ENCODE measurements at places on chromosomes 12 and 14. TPM values are rescaled to one million over a fixed set of nuclear protein-coding genes. Genes with fewer than 3 reads are reported as not detected.

- DNase-seq = no peak
Observed at GRCh38 chr14:84804895-84805294, 725.0 kb upstream of the FLRT2 start.

DNA sequence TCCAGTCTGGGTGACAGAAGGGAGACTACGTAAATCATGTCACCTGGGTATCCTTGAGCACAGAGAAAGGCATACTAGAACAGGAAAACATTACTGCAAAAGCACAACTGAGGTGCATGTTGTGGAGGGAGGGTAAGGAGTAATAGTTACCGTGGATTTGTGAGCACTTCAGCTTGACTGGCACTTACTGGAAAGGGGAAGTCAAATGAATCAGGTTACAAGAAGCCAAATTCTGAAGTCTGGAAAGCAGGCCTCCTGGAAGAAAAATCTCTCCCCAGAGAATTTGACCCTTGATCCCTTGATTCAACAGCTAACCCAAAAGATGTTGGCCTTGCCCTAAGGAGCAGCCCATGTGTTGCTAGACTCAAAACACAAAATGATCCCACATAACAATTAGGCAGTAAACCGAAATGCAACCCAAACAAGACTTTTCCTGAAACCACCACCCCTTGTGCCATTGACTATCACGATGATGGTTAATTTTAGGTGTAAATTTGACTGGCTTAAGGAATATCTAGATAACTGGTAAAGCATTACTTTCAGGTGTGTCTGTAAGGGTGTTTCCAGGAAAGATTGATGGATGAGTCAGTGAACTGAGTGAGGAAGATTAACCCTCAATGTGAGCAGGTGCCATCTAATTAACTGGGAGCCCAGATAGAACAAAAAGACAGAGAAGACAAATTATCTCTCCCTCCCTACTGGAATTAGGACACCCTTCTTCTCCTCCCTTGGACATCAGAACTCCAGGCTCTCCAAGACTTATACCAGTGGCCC, 108.8 kb downstream of the SLC25A21 start:
- no peak for DNase-seq

DNA sequence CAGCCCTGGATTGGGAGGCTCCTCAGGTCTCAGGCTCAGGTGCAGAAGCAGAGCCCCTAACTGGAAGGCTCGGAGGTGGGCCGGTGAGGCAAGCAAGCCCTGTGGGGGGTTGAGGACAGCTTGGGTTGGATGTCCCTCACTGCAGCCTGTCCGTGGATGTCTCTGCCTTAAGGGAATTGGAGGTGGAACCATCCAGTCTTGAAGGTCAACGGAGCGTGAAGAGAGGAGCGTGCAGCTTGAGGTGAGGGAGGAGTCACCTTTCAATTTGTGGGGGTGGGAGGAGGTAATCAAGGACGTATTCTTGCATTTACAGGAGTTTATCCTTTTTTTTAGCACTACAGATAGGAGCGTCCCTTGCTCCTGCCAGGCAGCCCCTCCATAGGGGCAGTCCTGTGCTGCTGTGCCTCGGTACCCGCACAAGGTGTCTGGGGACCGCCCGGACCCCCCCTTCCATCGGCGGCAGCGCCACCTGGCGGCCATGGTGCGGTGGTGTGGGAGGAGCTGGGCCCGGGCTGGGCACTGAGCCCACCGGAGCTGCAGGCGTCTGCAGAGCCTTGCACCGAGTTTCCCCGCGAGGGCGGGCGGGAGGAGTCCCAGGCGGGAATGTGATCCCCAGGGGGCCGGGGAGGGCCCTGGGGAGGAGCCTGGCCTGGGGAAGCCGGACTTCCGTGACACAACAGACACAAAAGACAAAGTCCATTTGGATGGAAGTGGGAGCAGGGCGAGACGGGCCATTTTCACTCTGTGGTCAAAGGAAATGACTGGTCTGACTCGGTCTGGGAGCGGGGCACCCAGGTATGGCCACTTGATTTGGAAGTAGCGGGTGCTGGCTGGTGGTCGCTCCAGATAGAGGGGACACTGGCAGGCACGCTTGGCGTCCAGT, 864 bp downstream of the DNAJC22 start:
- DNase-seq = peak; percentile 80

DNA sequence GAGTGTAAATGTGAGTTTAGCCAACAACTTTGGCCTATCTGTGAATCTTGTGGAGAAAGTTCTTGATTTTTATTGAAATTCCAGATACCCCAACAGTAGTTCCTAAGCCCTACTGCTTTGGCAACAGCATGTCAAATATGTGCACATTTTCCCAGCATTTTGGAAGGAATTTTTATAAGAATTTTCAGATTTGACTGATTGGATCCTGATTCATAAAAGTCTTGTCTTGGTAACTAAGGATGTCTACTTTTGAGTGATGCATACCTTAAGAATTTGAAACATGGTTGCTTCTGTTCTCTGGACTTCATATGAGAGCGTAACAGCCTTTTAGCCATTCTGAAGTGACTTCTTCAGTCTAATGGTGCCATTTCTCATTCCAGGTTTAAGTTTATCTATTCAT, 106.7 kb downstream of the ANO4 start:
- no peak for DNase-seq

DNA sequence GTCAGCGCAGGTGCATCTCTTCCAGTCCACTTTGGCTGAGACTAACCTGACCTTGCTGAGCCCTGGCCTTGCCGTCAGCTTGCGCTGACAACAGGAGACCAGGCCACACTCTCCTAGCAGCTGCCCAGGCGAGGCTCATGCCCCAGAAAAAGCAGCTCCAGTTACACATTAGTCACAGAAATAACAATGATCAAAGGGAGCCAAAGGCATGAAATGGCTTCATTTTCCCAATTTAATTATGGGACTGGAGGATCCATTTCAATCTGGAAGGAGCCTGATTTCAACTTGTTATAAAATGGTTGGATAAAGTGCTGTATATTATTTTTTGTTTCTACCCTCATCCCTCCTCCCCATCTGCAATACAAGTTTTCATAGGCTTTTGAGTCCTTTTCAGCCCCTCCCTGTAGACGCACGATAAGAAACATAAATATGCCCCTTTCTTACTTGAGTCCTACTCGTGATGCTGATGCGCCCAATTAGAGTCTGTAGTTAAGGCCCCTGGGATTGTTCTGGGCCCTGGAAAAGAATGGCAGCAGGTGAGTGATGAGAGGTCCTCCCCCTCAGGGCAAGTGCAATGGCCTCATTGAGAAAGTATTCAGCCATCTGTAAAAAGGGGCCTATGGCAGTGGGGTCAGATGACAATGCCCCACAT, 376.0 kb downstream of the C12orf75 start:
- no peak for DNase-seq

GRCh38 chr14:77310026-77310425, 10.7 kb downstream of the POMT2 start:
- no peak for DNase-seq

GRCh38 chr12:29706311-29706710, 77.4 kb downstream of the TMTC1 start:
- no peak for DNase-seq

- peak; percentile 24 for DNase-seq
Observed at GRCh38 chr12:90090929-90091651, 382.5 kb upstream of the ATP2B1 start.

DNA sequence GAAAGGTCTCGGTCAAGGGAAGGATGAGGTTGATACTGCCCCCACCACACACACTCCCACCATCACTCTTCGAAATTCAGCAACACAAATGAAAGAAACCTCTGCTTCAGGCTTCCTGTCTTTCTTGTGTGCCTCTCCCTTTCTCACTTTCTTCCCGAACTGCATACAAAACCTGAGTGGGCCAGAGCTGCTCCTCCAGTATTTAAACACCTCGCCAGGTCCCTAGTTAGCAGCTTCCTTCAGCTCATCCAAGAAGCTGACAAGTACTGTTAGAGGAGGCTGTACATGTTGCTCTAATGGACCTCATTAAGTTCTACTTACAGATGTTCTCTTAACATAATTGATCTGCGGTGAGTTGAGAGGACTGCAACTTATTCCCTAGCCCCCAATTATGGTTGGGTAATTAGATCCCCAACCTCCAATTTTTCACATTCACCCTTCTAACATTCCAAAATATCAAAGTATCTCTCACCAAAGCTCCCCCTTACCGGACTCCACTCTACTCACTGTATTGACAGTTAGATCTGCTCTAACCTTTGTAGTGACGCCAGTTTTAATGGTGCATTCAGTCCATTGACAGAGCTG, 4.1 kb upstream of the LMO3 start:
- DNase-seq = no peak

DNA sequence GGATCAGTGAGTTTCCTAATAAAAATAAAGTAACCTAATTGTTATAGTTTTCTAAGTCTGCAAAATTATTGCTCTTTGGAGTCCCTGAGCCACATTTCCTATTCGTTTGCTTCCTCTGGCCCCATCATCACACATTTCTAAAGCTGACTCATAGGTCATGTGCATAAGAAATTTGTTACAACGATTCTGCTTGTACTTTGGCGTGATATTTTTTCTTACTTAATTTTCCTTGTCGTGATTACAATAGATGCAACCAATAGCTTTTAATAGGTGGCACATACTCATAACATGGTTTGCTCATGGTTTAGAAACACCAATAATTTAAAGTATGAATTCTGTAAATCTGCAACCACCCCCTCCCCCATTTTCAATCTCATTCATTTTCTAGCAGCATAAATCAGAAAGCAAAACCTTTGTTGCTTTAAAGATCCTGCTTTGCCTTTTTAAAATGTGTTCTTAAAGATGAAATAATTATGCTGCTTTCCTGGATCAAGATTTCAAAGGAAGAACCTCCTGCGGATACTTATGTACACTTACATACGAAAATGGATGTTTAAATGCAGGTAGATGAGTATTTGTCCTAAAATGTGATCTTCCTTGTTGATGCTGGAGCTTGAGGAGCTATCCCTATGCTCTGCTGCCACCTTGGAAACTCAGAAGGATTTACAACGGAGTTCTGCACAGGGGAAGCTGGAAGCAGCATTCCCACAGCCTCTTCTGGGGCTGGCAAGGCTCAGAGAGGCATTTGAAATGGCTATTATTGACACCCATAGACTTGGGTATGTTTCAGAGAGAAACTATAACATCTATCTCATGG, 1.7 kb upstream of the FLRT2 start:
- DNase-seq = no peak

DNA sequence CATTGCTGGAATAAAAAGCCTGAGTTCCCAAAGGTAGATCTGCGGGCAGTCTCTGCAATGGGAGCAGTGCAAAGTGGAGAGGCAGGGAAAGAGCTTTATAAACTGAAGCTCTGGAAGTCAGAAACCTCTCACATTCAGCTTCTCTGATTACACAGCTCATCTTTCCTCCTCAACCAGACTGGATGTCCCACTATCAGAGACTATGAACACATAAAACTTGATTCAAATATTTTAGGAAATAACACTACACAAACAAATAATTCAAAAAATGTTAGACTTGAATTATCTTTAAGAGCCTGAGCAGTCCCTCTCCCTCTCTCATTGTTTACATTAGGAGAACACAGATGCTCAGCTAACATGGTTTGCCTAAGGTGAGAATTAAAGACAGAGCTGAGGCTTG, 72.9 kb downstream of the DENND5B start:
- no peak for DNase-seq

- no peak for DNase-seq
Observed at GRCh38 chr12:4001841-4002240, 128.6 kb upstream of the PARP11 start.

GRCh38 chr14:58368956-58369355, 26.8 kb upstream of the TOMM20L start:
- no peak for DNase-seq

- no peak for DNase-seq
Observed at GRCh38 chr12:59115995-59116394, 195.7 kb upstream of the LRIG3 start.

GRCh38 chr12:88108021-88108420, 33.9 kb downstream of the CEP290 start:
- DNase-seq = no peak

DNA sequence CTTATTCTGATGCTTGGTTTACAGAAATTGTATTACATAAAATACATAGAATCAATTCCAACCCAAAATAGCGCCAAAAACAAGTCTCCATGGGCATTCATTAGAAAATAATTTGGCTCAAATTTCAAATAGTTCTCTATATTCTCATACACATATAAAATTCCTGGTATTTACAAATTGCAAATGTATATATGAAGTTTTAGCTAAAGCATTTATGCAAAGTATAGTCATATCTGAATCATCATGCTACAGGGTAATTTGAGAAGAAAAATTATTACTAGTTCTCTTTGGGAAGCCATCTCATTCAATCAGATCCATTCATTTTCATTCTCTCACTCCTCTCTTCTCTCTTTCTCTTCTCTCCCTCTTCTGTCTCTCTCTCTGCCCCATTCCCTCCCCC, 257.8 kb downstream of the DPF3 start:
- DNase-seq = no peak

GRCh38 chr12:26798023-26798422, 35.0 kb downstream of the ITPR2 start:
- DNase-seq = no peak

GRCh38 chr14:57559576-57559975, 65.9 kb upstream of the CCDC198 start:
- no peak for DNase-seq

DNA sequence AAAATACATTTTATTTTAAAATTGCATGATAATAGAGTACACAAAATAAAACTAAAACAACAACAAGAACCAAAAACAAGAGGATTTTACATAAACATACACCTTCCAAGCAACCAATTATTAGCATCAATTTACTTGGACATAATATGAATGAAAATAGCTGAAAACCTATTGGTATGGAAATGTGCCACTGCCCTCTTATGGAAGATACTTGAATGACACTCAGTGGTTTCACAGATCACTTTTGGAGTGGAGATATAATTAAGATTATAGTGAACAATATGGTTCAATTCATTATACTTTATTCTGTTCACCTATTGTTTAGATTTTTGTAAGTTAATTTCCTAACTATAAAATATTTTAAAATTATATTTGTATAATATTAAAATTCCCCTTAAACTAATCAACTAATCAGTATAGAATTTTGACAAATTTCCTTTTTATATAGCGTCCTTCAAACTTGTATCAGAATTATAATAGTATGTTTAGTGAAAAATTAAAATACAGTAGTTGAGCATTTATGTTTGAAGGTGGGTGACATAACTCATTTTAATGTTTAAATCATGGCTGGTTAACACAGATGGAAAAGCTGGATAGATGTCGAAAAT, 70.1 kb downstream of the SLC6A15 start:
- DNase-seq = no peak

DNA sequence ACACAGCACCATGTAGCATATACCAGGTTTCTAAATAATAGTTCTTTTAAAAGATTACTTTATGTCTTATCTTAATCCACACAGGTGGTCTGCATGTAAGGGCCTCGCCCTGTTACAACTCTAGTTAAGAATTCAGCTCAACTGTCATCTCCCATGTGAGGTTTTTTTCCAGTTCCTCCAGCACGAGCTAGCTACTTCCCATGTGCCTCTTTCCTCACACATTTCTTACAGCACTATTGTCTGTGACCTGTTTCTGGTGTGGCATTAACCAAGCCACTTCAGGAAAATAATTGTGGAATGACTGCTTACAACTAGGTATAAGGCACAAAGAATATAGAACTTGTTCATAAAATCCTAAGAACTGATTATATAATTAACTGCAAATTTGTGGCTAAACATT, 65.5 kb downstream of the SH2B3 start:
- no peak for DNase-seq

BDKRB1 gene
- not detected for total RNA-seq

PNMA1 gene
- 25.1 TPM for total RNA-seq

HAL gene
- total RNA-seq = 0.51 TPM

SUOX gene
- 32.7 TPM for total RNA-seq

SMCO2 gene
- total RNA-seq = 0.58 TPM

Data from heart left ventricle (tissue), 16 donors.